ENCODE measurements at places on chromosomes 5 and 9.

- no peak for DNase-seq
Measured at GRCh38 chr5:168874713-168875380, 295.7 kb upstream of the PANK3 start.

GRCh38 chr9:87889882-87890252 is 7.2 kb downstream of the SPATA31E1 start:
- DNase-seq: no peak

GRCh38 chr9:8718121-8718725 is 918.6 kb upstream of the DMAC1 start:
- DNase-seq: no peak

DNA sequence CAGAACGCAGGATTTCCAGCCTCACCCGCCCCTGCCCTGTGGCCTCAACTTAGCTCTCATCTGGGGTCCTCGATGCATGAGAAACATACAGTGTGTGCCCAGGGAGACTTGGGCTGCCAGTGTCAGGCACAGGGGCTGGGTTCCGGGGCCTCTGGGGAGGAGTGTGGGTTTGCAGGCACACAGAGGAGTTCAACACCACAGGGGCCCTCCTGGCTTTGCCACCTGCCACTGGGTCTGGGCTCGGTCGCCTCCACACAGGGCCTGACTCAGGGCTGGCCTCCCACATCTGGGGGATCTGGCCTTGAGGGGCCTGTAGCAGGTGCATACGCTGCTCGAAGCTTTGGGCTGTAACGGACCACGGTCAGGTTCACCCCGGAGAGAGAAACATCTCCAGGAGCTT is 111.6 kb downstream of the COL5A1 start:
- no peak for DNase-seq

Data from activated T-helper 1 cell treated with anti-CD3 and anti-CD28 coated beads, Interleukin-2, amount 50 U/mL, for 16 hours (primary cell).